ENCODE measurements at places on chromosomes 7 and 10.

- DNase-seq: no peak
These were observed 879.9 kb upstream of the LRRN3 start for GRCh38 chr7:110210941-110211608.

DNA sequence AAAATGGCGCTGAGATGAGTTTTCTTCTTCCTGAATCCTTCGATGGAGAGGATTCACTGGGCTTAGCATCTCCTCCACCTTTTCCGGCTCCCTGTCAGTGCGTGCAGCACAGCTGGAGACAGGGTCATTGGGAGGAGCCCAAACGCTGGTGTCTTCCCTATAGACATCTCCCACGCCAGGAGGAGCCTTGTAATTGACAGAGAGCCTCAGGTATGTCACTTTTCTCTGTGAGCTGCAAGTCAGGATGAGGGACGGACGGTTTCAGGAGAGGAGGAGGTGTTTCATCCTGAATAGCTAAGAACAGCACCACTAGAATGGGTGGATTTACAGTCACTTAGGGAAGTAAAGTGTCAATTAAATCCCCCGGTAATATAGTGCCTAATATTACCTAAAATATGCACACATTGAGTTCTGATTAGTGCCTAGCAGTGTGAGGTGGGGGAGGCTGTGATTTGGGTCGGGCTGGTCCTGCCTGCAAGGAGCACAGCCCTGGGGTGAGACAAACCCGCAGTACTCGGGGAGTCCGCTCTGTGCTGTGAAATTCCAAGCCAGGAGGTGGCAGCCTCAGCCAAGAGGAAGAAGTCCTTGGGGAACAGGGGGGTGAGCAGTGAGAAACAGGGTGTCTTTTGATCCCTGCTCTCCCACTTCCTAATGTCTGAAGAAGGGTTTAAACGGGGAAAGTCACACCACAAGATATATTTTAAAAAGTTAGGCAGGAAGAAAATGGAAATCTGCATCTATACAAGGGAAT is 28.2 kb downstream of the IL15RA start:
- no peak for DNase-seq

- DNase-seq: no peak
These were observed 45.6 kb downstream of the PDIA4 start for GRCh38 chr7:148982654-148983199.

GRCh38 chr7:741191-741671 is 14.2 kb upstream of the PRKAR1B start:
- no peak for DNase-seq

- DNase-seq: no peak
These were observed 107.0 kb upstream of the BTBD16 start for GRCh38 chr10:122164023-122164601.

DNA sequence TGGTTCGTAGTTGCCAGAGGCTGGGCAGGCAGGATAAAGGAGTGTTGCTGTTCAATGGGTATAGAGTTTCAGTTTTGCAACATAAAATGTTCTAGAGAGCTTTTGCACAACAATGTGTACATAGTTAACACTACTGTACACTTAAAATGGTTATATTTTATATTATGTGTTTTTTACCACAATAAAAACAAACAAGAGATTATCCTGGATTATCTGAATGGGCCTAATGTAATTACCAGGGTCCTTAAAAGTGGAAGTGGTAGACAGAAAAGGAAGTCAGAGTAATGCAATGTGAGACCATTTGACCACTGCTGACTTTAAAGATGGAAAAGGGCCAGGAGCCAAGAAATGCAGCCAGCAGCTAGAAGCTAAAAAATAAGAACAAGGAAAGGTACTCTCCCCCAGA is 159.7 kb downstream of the SGMS1 start:
- no peak for DNase-seq

- DNase-seq: no peak
These were observed 15.7 kb upstream of the ZMIZ1 start for GRCh38 chr10:79053081-79053434.

DNA sequence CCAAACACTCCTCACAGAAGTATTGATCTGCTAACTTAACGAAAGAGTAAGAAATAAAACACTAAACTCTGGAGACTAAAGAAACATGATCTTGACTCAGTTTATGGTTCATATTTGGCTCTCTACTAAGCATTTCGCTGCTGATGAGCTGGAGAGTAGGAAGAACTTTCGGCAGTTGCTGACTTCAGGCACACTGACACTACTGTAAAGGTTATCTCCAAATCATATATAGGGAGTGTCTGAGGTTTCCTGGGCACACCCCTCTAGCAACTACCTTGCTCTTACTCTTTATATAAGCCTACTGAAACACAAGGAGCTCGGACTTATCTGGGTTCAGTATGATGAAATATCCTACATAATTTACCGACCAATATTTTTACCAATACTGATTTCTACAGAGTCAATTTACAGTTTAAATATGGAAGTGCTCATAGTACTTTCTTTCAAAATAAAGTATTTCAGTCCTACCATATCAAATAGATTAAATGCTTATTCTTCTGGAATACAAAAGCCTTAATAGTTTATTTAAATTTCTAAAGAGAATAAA is 39.5 kb downstream of the ERCC6 start:
- no peak for DNase-seq
